ENCODE measurements at places on chromosomes 7 and 10.

DNA sequence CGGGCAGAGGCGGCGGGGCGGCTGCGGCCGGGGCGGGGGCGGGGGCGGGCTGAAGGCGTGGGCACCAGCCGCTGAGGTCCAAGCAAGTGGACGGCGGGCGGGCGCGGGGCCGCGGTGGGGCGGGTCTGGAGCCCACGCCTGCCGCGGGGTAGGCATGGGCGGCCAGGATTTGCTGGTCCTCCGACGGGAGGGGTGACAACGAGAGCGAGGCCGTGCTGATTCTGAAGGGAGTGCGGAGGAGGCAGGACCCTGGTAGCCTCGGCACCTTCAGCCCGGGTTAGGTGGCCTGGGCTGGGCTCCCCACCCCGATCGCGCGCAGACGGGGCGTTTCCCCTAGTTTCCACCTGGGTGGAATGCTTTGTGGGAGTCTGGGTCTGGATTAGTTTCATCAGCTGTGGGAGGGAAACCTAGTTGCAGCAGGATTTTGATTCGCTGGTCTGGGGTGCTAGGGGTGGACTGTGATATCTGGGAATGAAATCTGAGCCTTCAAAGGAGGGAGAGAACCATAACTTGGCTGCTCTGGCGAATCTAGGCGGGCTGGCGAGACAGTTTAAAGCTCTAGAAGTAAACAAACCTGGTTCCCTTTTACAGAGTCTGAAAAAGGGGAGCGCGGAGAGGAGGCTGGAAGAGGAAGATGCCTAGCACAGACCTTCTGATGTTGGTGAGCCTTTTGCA is 609 bp downstream of the SGPL1 start:
- peak; percentile 5 for DNase-seq

- DNase-seq = no peak
These were observed 46.6 kb downstream of the LRRN3 start for GRCh38 chr7:111137296-111138192.

DNA sequence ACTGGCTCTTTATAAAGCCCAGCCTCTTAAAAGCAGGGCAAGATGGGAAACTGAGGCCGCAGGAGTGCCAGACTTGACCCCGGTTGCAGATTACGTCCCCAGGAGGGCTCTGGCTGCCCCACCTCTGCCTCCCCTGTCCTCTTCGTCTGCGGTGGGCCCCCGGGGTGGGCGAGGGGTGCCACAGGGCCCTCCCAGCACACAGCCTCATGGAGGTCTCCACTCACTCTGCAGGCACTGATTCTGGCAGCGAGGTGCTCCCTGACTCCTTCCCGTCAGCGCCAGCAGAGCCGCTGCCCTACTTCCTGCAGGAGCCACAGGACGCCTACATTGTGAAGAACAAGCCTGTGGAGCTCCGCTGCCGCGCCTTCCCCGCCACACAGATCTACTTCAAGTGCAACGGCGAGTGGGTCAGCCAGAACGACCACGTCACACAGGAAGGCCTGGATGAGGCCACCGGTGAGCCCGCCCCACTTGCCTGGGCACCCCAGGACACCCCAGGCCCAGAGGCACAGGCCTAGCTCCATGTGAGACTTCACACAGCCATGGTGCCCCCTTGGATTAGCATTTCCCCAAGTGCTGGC is 39.4 kb upstream of the SLC29A3 start:
- no peak for DNase-seq

GRCh38 chr7:90312745-90313144 is 8.4 kb downstream of the FAM237B start:
- no peak for DNase-seq

DNA sequence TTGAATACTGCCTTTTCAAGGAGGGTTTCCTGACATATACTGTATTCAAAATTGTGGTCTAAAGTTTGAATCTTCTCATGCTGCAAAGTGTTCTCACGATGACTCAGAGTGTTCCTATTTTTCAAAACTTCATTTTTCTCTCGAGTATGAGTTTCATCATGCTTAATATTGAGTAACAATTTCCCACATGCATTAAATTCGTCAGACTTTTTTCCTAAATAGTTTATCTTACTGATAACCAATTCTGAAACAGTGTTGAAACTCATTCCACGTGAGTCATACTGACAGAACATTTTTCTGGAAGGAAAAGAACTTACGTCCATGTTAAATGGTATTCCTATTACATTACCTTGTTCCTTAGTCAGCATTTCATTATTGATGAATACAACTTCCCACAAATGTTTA is 44.1 kb downstream of the ZNF33B start:
- no peak for DNase-seq

DNA sequence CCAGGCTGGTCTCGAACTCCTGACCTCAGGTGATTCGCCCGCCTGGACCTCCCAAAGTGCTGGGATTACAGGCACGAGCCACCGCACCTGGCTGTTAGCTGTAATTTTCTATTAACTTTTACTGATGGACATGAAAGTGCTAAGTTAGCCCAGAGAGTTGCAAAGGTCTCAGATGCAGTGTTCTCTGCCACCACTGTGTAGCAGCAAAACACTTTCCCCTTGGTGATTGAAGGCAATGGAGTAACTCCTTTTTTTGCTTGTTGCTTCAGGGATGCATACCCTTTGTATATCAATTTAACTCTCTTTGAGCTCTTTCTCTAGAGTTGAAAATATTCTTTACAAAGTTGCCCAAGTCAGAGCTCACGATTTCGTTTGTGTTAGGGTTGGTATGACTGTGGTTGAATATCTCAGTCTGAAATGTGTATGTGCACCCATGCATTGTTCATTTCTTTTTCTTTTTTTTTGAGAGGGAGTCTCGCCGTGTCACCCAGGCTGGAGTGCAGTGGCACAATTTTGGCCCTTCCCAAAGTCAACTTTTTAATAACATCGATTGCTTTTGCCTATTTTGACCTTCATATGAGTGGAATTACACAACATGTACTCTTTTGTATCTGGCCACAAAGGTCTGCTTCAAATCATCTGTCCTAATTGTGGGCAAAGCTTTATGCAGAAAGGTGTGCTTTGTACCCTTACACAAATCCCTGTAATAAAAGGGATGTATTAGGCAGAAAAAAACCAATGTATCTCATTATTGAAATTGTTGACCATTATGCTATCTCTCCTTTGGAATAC is 52.6 kb downstream of the GTF2I start:
- no peak for DNase-seq

DNA sequence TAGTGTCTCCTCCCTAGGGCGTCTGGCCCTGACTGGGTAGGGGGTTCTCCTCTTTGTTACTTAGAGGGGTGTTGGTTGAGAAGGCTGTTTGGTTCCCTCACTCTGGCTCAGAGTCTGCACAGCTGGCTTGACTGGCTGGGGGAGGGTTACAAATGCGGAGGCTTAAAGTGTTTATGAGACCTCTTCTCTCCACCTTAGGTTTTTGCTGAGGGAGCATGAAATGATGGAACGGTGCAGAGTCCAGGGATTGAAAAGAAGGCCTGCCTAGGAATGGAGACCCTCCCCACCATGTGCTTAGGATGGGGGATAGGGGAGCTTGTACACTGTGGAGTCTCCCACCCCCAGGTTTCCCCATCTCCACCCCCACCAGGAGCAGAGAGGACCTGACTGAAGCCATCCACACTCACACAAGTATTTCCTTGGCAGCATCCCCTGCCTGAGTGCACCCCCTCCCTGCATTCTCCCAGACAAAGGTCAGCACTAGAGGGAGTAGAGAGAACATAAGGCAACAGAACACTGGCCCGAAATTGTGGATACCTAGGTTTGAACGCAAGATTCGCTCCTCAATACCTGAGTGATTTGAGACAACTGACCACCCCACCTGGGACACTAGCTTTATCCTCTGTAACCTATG is 1.7 kb upstream of the LDB1 start:
- no peak for DNase-seq

GRCh38 chr10:30062090-30062489 is 2.7 kb upstream of the JCAD start:
- no peak for DNase-seq

DNA sequence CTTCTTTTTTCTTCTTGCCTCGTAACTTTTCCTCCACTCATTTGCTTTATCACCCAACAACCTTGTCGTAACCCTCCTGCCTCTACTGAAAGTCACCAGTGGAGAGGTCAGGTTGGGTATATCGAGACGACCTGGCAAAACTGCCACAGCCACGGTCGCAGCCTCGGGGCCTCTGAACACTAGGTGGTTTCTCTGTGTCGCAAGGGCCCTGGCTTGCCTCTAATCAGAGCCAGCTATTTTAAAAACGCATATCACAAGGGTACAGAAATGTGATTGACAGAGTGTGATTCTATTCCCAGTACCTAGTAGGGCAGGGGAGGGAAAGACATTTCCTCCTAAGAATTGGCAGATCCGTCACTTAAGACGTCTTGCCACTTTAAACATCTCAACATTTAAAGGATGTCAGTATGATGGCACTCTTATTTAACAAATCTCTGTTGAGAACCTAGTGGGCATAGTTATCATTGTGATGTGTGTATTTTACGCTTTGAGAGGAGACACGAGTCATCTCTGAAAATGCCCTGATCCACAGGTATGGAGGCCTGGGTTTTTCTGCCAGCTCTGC is 197.5 kb downstream of the ARHGAP21 start:
- no peak for DNase-seq

DNA sequence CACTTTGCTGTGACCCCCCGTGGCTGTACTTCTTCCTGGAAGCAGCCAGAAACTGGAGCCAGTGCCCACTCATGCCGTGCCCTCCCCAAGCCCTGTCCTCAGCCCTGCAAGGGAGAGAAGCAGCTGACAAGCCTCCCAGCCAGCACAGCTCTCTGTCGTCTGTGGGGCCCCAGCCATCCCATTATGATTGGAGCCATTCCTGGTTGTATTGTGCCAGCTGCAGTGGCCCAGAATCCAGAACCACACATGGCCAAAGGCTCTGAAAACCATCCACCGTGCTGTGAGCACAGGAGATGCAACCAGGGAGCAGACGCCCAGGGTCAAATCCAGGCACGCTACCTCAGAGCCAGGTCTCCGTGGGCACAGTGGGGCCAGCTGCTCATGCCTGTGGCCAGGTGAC is 18.7 kb downstream of the GRID2IP start:
- DNase-seq = no peak

DNA sequence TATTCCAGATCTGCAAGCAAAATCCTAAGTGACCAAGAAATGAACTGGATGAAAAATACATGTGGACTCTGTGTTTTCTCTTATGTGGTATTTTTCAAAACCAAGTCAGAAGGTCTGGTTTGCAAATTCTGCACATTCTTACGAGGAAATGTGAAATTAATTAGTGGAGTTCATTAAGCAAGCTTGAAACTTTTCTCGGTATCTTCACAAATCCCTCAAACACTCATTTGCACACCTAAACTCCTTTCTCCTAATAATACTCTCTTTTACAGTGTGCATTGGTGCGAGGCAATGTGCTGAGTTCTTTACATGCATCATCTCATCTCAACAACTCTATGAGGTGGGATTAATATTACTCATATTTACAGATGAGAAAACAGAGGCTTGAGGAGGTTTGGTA is 82.1 kb downstream of the MTERF1 start:
- no peak for DNase-seq

DNA sequence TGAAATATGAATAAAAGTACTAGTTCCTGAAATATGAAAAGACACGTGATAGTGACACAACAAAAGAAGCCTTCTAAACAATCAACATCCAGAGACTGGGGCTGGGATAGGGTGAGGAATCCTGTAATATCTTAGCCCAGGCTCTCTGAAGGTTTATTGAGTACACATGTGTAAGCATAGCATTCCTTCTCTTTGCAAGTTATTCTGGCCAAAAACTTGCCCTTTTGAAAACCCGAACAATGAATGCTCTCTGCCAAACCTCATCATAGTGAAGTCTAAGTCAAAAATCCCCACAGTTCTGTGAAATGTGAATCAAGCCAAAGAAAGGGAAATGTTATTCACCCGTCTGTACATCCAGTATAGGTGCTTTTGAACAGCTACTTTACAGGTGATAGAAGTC is 11.6 kb downstream of the SEMA3D start:
- DNase-seq = no peak

DNA sequence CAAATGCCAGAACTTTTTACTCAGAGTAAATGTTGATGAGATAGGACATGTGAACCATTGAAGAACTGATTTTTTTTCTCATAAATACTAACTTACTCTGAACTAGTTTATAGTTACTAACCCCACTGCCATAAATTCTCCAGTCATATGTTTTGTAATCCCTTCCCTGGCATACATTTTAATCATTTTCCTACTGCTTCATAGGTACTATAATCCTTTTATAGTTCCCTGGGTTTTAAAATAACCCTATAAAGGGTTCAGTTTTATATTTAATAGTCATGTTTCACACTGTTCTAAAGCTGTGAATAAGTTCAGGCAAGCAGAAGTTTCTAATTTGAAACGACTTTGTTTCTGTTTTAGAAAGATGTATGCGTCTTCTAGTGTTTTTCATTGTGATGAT is 28.9 kb downstream of the CNNM2 start:
- no peak for DNase-seq

DNA sequence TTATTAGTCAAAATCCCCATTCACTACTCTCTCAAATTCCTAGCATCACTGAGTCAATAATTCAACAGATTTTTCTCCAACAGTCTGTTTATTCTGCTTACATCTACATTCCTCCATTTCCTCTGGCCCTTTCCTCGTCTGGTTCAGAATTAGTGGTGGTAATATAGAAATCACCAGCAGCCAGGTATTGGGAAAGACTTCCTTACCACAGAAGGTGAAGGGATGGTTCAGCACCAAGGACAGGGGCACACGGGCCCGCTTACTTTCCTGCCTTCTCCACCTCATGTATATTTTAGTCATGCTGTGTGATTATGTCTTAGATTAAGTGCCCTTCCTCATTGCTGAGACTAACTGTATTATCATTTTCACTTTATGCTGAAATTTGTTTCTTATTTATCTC is 70.4 kb upstream of the APBB1IP start:
- DNase-seq = no peak

DNA sequence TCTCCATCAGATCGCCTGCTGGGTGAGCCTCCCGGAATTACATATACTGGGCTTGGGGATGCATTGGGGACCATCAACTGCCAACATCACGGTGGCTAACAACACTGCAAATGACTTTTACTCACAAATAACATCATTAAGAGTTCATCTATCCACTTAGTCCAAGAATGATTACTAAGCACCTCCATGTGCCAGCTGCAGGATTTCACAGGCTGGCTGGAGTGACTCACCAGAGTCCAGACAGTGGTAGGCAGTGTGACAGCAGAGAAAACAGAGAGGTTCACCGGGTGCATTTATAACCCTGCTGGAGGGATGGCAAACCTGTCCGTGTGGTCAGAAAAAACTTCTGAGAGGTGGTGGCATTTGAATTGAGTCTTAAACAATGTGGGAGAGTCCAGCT is 3.2 kb upstream of the IGFBP3 start:
- no peak for DNase-seq

GRCh38 chr7:47672977-47673381 is 91.1 kb upstream of the TNS3 start:
- DNase-seq = no peak
